Caco-2 (cell line): ENCODE measurements at places on chromosomes 13 and 19.

- no peak for DNase-seq
Observed at GRCh38 chr13:46963904-46964303, 67.1 kb upstream of the HTR2A start.

GRCh38 chr19:14440049-14440448 is 6.9 kb downstream of the PKN1 start:
- no peak for DNase-seq

DNA sequence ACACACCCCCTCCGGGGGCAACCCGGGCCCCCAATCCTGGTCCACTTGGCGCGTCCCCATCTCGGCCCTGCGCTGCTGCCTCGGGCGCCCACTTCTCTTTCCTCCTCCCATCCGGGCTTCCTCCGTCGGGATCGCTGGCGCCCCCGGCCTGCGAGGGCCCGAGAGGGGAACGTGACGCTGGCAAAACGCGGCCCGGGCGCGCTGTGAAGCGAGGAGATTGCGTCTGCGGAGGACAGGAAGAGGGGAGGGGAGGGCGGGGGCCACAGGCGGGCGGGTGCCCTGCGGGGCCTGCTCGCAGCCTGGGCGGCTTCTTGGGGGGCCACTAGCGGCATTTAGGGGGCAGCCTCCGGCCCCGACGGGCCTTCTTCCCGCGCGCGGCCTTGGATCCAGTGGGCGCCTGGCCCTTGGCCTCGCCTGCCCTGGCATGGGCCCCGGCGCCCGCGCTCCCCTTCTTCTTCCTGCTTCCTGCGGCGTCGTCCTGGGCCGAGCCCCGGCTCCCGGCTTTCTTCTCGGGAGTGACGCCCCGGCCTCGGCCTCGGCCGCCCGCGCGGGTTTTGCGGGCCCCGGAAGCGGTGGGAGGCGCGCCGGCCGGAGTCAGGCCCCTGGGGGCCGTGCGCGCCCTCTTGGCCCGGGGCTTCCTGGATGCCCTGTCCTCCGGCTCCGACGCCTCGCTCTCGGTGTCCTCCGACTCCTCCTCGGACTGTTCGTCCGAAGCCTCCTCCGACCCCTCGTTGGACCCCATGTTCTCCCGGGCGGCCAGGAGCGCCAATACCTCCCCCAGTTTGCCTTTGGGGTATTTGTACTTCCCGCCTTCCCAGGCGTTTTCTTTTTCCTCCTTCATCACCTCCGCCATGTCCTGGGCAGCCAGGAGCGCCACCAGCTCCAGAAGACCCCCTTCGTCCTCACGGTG is 2.2 kb downstream of the PNMA8B start:
- DNase-seq = no peak

GRCh38 chr19:51111606-51112005 is 3.4 kb upstream of the CTU1 start:
- peak; percentile 36 for DNase-seq

DNA sequence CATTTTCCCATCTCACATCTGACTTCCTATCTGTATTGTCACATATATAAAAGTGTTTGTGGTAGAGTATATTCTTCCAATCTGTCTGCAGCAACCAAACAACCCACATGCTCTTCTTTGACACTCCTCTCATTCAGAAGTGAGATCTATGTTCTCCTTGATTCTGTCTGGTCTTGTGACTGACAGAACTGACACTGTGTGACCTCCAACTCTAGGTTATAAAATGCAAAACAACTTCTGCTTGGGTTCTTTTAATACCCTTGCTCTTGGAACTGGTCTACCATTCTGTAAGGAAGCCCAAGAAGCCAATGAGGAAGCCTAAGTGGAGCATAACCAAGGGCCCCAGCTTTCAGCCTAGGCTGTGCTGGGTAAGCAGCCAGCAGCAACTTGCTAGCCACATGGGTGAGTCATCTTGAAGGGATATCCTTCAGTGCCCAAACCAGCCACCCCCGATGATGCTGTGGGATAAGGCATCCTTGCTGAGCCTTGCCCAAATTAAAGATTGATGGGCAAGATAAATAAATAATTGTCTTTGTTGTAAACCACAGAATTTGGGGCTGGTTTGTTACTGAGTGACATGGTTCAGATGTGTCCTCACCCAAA is 18.4 kb upstream of the ITM2B start:
- no peak for DNase-seq

- no peak for DNase-seq
Observed at GRCh38 chr19:23093832-23094231, 23.0 kb upstream of the ZNF730 start.

DNA sequence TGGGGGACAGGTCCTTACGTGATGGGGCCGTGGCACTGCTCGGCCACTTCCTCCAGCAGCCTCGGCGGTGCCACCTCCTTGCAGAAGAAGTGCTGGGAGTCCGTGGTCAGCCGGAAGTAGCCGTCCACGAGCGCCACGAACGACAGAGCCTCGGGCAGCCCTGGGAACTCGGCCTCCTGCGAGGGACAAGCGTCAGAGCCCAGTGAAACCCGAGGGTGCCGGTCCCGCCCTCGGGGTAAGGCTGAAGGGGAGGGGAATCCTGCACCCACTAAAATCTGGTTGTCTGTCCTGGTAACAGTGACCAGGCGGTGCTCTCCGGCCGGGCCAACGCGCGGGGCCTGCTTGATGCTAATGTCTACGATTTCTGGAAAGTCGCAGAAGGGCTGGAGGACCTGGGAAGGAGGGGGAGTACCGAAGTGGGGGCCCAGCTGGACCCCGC is 6.4 kb downstream of the JAK3 start:
- no peak for DNase-seq

DNA sequence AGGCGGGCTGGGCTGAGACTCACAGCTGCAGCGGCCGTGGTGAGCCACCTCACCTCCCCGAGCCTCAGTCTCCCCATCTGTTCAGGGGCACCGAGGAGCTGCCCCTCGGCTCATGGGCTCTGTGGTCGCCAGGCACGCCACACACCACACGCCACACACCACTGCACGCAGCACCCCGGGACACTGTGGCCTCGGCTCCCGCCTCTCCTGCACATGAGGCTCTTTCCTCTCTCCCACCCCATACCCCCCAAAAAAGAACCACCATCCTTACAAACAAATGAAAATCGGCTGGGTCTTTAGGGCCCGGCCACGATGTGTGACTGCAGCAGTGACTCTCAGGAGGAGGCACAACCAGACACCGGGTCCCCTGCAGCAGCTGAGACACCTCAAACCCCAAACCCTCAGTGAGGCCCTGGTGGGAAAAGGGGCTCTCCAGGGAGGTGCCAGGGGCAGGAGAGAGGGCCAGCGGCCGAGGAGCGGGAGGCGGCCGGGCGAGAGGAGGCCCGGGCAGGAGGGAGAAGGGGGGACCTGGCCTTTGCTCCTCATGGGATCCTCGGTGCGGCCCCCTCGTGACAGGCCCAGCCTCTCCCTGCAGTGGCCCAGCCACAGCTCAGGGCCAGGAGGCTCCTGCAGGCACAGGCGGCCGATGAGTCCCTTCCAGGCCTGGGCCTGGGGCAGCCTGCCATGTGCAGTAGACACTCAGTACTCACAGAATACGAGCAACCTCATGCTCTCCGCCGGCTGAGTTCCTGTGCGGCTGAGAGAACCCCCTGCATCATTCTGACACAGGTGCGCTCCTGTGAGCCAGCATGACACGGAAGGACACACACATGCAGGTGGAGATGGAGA is 66.3 kb downstream of the RASA3 start:
- DNase-seq = no peak

DNA sequence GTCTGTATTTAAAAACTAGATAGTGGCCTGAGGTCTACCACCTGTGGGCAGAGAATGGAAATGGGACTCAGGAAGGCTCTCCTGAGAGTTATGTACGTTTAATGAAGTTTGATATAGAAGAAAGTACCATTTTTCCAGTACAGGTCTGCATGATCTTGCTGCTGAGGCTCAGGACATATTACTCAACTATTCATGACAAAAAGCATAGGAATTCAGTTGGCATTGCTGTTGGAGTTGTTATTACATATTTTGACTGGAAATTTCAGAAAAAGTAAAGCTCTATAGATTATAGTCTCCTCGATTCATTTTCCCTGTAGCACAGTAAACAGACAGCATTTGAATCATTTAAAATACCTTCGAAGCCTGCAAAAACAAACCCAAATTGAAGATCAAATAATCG is 469.8 kb downstream of the DCT start:
- DNase-seq = no peak

DNA sequence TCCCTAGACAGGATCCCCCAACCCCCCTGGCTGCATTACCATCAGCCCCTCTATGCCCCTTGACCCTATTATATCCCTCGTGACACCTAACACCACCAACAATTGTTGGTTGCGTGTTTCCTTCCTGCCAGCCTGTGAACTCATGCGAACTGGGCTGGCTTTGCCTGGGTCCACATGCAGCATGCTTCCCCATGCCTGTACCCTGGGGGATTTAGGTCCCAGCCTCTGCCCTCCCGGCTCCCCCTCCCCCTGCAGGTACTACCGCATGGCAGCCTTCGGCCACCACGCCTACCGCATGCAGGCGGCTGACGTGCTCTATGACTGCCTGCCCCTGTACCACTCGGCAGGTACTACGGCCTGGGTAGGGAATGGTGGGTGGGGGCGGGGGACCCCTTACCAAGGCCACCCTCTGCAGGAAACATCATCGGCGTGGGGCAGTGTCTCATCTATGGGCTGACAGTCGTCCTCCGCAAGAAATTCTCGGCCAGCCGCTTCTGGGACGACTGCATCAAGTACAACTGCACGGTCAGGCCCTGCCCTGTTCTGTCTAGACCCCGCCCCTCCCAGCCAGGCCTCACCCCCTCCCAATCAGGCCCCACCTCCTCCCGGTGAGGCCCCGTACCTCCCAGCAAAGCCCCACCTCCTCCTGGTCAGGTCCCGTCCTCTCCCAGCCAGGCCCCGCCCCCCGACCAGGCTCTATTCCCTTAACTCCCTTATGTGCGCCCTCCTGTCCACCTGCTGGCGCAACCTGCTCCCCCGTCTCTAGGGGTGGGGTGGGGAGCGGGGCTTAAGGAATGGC is 18.5 kb downstream of the SLC27A1 start:
- peak; percentile 85 for DNase-seq

GRCh38 chr19:40797963-40798682 is 868 bp upstream of the EGLN2 start:
- peak; percentile 90 for DNase-seq

- no peak for DNase-seq
Observed at GRCh38 chr13:27391471-27391870, 32.9 kb upstream of the GTF3A start.

DNA sequence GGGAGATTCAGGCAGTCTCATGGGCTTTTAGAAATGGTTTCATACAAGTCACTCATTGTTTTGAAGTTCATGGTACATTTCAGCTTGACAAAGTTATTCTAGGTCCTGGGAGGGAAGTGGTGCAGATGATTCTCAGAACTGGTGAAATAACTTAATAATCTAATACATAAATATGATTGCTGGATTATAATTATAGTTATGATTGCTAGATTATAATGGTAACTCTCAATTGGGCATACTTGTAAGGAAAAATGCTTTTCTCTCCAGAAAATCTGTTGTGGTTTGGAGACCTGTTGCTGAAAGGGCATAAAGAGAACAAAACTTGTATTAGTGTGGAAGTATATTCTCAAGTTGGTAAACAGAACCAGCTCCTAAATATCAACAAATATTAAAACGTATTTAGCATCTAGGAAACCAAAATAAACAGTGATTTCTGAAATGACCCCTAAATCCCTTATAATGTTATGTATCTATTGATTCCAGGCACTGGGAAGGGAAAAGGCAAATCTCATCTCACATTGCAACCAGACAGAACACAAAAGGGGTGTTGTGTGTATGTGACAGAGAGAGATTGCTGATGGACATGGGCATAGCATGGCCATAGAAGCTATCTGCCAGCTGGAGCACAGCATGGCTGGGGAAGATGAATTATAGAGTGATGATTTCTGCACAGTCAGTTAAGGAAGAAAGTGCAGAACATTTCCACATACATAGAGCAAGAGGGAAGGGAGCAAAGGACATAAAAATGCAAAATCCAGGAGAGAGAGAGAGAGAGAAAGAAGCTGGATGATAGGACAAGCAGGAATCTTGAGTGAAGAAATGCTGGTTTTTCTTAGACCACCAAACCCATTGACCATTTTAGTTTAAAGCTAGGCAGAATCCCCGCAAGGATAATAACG is 87.1 kb upstream of the FRY start:
- DNase-seq = no peak

DNA sequence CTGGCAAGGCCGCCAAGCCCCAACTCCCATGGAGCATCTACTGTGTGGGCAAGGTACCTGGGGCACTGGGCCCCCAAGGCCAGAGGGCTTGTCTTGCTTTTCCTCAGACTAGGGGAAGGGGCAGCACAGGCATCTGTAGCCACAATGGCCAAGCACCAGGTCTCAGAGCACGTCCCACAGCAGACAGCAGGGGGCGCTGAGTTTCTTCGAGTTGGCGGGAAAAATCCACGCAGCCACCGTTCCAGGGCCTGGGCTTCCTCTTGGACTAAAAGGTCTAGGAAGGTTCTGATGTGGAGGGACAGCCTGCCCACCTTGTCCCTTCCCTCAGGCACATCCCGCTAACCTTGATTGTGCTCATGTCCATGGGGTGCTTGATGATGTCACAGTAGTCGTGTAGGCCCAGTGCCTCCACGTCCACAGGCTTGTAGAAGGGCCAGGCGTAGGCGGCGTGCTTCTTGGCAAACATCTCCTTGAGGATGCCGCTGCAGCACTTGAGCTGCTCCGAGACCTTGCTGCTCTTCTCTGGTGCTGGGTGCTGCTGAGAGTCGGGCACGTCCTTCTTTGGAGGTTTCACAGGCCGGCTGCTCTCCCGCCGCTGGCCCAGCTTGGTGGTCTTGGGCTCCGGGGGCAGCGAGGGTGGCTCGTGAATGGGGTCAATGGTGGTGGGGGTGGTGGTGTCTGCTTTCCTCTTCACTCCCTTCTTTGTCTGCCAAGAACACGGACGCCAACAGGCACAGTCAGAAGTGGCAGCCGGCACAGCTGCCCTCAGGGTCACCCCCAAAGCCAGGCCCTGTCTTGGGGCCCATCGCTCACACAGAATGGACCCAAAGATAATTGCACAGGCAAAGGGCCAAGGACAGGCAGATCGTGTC is 32.0 kb upstream of the EPHX3 start:
- DNase-seq = peak; percentile 84

DNA sequence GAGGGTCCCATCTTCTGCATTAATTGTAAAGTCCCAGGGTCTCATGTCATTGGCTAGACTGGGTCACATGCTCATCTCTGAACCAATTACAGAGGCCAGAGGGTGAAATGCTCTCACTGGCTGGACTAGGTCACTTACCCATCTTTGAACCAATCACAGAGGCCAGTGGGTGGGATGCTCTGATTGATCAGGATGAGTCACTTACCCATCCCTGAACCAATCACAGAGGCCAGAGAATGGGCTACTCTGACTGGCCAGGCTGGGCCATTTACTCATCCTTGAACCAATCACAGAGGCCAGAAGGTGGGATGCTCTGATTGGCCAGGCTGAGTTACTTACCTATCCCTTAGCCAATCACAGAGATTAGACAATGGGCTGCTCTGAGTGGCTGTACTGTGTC is 5.3 kb downstream of the MISP start:
- DNase-seq = peak; percentile 36

GRCh38 chr13:59176775-59177174 is 987.0 kb downstream of the DIAPH3 start:
- peak; percentile 12 for DNase-seq
